ENCODE measurements at places on chromosomes 11 and 22. TPM values are rescaled to one million over a fixed set of nuclear protein-coding genes. Genes with fewer than 3 reads are reported as not detected.

P2RY2 gene
- total RNA-seq: 0.29 TPM

OR4S1 gene
- total RNA-seq: not detected

THY1 gene
- 0.20 TPM for total RNA-seq

LRRC75B gene
- total RNA-seq: 0.40 TPM

DCDC1 gene
- 0.45 TPM for total RNA-seq

FAR1 gene
- 33.7 TPM for total RNA-seq

APOL4 gene
- total RNA-seq: 0.22 TPM

OR8G5 gene
- not detected for total RNA-seq

OR52M1 gene
- not detected for total RNA-seq

APOBEC3H gene
- total RNA-seq: 4.4 TPM

SPINDOC gene
- total RNA-seq: 9.4 TPM

TENM4 gene
- 0.97 TPM for total RNA-seq

TRPM5 gene
- total RNA-seq: 0.07 TPM

F2 gene
- total RNA-seq: not detected

MUC15 gene
- total RNA-seq: not detected

SCGB1D4 gene
- not detected for total RNA-seq

KCNJ1 gene
- total RNA-seq: 0.70 TPM

ZNF280B gene
- total RNA-seq: 1.8 TPM

LDLRAD3 gene
- total RNA-seq: 1.4 TPM

AP2A2 gene
- total RNA-seq: 74.0 TPM

KRTAP5-9 gene
- not detected for total RNA-seq

CCDC116 gene
- total RNA-seq: 0.13 TPM

GAL gene
- total RNA-seq: not detected

HPX gene
- total RNA-seq: 0.47 TPM

KIRREL3 gene
- not detected for total RNA-seq

MLC1 gene
- 0.62 TPM for total RNA-seq

UBE4A gene
- total RNA-seq: 43.5 TPM

TMEM45B gene
- total RNA-seq: 4.4 TPM

CARD18 gene
- not detected for total RNA-seq

AASDHPPT gene
- total RNA-seq: 18.9 TPM

GRM5 gene
- total RNA-seq: not detected

RASSF10 gene
- not detected for total RNA-seq

CREB3L1 gene
- total RNA-seq: not detected

RFPL2 gene
- total RNA-seq: 1.6 TPM

IGSF9B gene
- total RNA-seq: 43.8 TPM

MS4A4A gene
- not detected for total RNA-seq

TMPRSS4 gene
- not detected for total RNA-seq

VPS37C gene
- 3.5 TPM for total RNA-seq

MMP13 gene
- not detected for total RNA-seq

TREH gene
- not detected for total RNA-seq

IL17REL gene
- total RNA-seq: not detected

VWCE gene
- total RNA-seq: 1.4 TPM

PLEKHB1 gene
- 26.5 TPM for total RNA-seq

HBG2 gene
- total RNA-seq: not detected

PGA5 gene
- not detected for total RNA-seq

ATL3 gene
- total RNA-seq: 30.7 TPM

PKDREJ gene
- not detected for total RNA-seq

LRFN4 gene
- total RNA-seq: 8.3 TPM

PLA2G3 gene
- total RNA-seq: not detected

RFPL1 gene
- total RNA-seq: not detected

DUSP8 gene
- 79.5 TPM for total RNA-seq

MPEG1 gene
- total RNA-seq: 5.4 TPM

HEPN1 gene
- total RNA-seq: not detected

GAS2 gene
- total RNA-seq: 3.1 TPM

OLFML1 gene
- total RNA-seq: not detected

Data from T-helper 17 cell (primary cell).